ENCODE measurements at places on chromosomes 12 and 14. TPM values are rescaled to one million over a fixed set of nuclear protein-coding genes. Genes with fewer than 3 reads are reported as not detected.

Gene OR4E2
- not detected for total RNA-seq

Gene EAPP
- 33.2 TPM for total RNA-seq

Gene CD69
- total RNA-seq, result not detected

Gene SLC25A21
- 0.91 TPM for total RNA-seq

Gene COL2A1
- 0.34 TPM for total RNA-seq

Gene IL26
- not detected for total RNA-seq

Gene FAM181A
- not detected for total RNA-seq

Gene PIWIL1
- not detected for total RNA-seq

Gene RAB3IP
- 18.2 TPM for total RNA-seq

Data from glutamatergic neuron (in vitro differentiated cells).